CD4-positive, alpha-beta memory T cell (primary cell): ENCODE measurements at places on chromosomes 12 and 14. TPM values are rescaled to one million over a fixed set of nuclear protein-coding genes. Genes with fewer than 3 reads are reported as not detected.

FOXN4 gene
- total RNA-seq, result not detected

MLF2 gene
- total RNA-seq, result 79.8 TPM

PLEKHG7 gene
- total RNA-seq, result not detected

- no peaks in the 10 kb centered on the region for H3K4me1 ChIP-seq
- H3K4me3 ChIP-seq, result no peak overlapping the region
- H3K27me3 ChIP-seq, result no peaks in the 10 kb centered on the region
Measured at GRCh38 chr12:5691943-5692342, 253.1 kb downstream of the ANO2 start.

DNA sequence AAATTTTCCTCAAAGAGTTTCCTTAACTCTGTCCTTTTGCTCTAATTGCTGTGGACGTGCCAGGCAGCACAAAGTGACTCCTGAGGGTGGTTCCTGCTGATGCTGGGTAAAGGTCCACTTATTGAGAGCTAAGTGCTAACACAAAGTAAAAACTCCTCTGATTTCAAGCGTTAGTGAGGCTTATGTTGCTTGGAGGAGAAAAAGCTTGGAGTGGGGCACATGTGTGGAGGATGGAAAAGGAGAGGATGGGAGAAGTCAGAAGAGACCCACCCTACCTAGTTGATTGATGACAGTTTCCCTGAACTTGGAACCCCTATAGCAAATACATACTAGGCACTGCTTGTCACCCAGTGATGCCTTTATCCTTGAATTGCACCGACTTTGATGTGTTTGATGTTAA, 10.1 kb upstream of the SLC11A2 start:
- no peaks in the 10 kb centered on the region for H3K36me3 ChIP-seq
- no peaks in the 10 kb centered on the region for H3K4me1 ChIP-seq
- H3K27ac ChIP-seq, result no peak overlapping the region

DNA sequence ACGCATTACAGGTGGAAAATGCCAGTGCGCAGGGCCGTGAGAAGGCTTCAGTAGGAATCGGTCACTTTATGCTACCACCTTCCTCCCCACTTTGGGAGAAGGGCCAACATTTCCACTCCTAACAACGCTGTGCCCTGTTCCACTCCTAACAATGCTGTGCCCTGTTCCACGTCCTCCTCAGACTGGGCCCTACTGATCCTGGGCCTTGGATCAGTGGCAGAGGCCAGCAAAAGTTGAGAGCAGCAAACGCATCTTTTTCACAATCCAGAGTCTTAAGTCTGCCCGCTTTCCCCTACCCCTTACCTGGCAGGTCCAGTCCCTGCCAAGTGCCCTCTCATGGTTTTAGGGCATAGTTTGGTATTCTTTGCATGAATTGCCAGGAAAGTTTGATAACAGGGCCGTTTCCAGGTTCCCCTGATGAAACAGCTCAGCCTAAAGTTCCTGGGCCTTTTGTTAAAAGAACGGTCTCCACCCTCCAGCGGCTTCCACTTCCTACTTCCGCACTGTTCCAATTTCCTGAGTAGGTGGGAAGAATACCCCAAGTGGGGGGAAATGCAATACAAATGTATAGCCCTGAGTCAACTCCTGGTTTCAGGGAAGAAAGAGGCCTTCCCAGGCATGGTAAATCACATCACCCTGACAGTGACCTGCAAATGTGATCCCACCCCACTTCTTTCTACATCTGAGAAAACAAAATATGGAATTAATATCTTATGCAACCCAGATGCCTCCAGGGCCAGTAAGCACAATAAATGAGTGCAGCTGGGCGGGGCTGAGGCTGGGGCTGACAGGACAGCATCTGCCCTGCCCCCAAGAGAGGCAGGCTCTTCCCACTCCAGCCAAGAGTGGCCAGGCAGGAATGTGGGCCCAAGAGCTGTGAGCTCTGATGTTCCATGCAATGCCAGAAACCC, 15.0 kb downstream of the KCTD10 start:
- no peak overlapping the region for H3K27ac ChIP-seq
- H3K4me3 ChIP-seq, result no peak overlapping the region
- no peaks in the 10 kb centered on the region for H3K27me3 ChIP-seq
- no peak for DNase-seq
- peaks cover 14% of the 10 kb centered on the region for H3K4me1 ChIP-seq

DNA sequence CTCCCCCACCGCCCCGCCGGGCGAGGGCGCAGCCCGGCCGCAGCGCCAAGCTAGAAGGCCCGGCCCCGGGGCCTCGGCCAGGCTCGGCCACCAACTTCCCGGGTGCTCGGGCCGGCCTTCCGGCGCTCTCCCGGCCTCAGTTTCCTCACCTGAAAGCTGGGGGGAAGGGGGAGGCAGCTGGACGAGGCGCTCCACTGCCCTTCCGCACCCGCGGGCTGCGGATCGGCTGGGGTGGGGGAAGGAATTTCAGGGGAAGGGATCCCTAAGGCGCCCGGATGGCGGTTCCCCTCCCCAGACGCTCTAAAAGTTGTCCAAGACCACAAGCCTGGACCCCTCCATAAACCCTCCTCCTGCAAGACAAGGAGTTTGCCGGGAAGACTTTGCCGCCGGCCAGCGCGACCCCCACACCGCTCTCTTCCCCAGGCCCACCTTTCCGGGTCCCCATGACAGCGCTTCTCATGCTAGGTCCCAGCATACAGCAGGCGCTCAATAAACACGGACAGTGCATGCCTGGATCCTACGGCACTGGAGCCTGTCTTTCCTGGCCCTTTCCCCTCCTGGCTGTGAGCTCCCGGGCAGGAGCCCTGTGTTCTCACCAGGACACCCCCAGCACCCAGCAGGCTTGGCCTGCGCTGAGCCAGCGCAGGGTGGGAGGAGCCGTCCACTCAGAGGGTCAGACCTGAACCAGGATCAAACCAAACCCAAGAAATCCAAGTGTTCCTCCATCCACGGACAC, 18.1 kb downstream of the BEGAIN start:
- DNase-seq, result no peak
- no peaks in the 10 kb centered on the region for H3K36me3 ChIP-seq
- H3K27me3 ChIP-seq, result peaks cover 17% of the 10 kb centered on the region
- peaks cover 11% of the 10 kb centered on the region for H3K4me1 ChIP-seq
- no peak overlapping the region for H3K27ac ChIP-seq

- no peaks in the 10 kb centered on the region for H3K36me3 ChIP-seq
- peaks cover 19% of the 10 kb centered on the region for H3K4me1 ChIP-seq
- H3K27ac ChIP-seq, result peak within 1 kb of the TSS; percentile 36
- peak; percentile 85 for DNase-seq
- peak within 1 kb of the TSS; percentile 47 for H3K4me3 ChIP-seq
Measured at GRCh38 chr14:51651388-51652167, at the start of gene FRMD6. TSS of gene FRMD6 (plus strand) at chr14:51651910. CDS start at chr14:51689837, 37,927 bp downstream.

GRCh38 chr14:22040781-22041125, 367.1 kb upstream of the OR4E1 start:
- H3K27ac ChIP-seq, result no peak overlapping the region
- H3K4me1 ChIP-seq, result no peaks in the 10 kb centered on the region
- H3K27me3 ChIP-seq, result no peaks in the 10 kb centered on the region
- DNase-seq, result no peak

- H3K4me3 ChIP-seq, result no peak overlapping the region
- H3K36me3 ChIP-seq, result no peaks in the 10 kb centered on the region
- no peak overlapping the region for H3K27ac ChIP-seq
Measured at GRCh38 chr14:32823706-32824105, 115.0 kb upstream of the NPAS3 start.

DNA sequence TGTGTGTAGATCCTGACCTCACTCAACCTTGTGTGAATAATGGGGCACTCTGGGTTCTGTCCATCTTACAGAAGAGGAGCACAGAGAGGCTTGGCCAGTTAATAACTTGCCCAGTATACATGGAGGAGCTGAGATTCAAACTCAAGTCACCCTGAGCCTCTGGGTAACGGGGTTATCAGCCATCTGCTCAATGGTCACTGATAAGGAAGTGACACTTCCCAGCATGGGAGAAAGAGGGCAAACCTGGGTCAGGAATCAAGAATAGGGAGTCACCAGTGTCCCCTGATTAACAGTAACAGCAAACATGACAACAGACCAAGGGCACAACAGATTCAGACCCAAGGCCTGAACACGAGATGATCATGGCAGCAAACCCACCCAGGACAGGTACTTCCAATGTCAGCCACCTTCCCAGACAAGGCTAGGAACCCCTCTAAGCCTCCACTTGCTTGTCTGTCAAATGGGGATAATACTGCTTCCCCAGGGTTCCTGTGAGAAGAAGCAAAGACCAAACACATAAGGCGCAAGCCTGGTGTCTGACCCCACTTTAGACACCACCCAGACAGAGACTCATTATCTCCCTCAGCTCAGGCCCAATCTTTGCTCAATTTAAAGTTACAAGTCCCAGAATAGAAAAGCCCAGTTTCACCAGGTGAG, 3.6 kb downstream of the CCDC85C start:
- no peak overlapping the region for H3K27ac ChIP-seq
- peaks cover 40% of the 10 kb centered on the region for H3K4me1 ChIP-seq
- DNase-seq, result no peak

DNA sequence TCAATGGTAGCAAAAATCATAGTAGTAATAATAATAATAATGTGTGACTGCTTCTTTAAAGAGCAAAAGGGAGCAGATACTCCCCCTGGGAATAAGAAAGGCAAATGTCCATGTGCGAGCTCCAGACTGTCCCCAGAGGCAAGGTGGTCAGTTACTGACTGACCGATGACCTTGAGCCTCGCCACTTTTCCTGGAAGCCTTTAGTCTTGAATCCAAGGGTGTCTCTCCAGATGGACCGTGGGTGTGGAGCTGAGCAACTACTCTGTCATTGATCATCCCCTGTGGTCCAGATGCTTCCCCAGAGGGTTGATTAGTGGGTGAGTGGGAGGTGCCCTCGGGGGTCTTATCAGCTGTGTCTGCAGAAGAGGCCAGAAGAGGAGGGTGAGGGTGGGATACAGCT, 418.5 kb upstream of the TBX3 start:
- no peak for DNase-seq
- H3K36me3 ChIP-seq, result no peaks in the 10 kb centered on the region
- H3K27ac ChIP-seq, result no peak overlapping the region
- no peak overlapping the region for H3K4me3 ChIP-seq

DNA sequence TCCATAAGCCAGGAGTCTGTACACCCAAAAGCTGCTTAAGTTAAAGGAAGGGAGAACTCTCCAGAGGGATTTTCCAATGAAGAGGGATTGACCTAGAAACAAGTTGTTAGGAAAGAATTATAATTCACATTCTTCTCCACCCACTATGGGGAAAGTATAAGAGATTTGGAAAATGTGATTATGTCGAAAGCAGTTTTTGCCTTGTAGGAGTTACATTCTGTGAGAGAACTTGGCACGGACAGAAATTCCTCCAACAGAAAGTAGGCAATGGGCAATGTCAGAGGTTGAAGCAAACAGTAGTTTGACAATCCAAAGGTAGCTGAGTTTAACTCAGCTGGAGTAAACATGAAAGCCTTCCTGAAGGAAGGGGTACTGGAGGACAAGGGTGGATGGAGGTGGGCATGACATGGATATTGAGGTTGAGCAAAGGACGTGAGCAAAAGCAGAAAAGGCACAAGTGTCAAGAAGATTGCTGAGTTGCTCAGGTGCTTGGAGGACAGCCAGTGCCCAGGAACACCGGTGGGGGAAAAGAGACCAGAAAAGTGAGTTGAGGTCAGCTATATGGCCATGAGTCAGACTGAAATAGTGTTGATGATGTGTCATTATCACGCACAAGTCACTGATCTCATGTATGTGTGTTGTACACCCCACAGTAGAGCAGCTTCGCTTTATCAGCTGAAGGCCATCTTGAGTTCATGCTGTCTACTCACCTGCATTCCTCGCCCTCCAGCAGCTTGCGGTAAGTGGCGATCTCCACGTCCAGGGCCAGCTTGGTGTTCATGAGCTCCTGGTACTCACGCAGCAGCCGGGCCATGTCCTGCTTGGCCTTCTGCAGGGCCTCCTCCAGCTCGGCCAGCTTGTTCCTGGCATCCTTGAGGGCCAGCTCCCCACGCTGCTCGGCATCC, 4.0 kb downstream of the KRT5 start:
- no peak overlapping the region for H3K27ac ChIP-seq
- DNase-seq, result no peak

- H3K27ac ChIP-seq, result no peak overlapping the region
- H3K36me3 ChIP-seq, result no peaks in the 10 kb centered on the region
- H3K4me3 ChIP-seq, result no peak overlapping the region
- peaks cover 25% of the 10 kb centered on the region for H3K4me1 ChIP-seq
Measured at GRCh38 chr14:65303899-65304222, 108.7 kb upstream of the FUT8 start.

- no peak within 1 kb of the TSS for H3K27ac ChIP-seq
- no peak for DNase-seq
- peak within 1 kb of the TSS; percentile 30 for H3K4me3 ChIP-seq
- H3K27me3 ChIP-seq, result peaks cover 11% of the 10 kb centered on the region
- H3K36me3 ChIP-seq, result no peaks in the 10 kb centered on the region
Measured at GRCh38 chr12:79690638-79691510, at the start of gene PAWR. TSS of gene PAWR (minus strand) at chr12:79690964. CDS start at chr12:79690244, 720 bp downstream.

GRCh38 chr14:104597576-104597975, 7.0 kb downstream of the TMEM179 start:
- H3K4me1 ChIP-seq, result no peaks in the 10 kb centered on the region
- H3K27ac ChIP-seq, result no peak overlapping the region
- no peaks in the 10 kb centered on the region for H3K36me3 ChIP-seq
- no peaks in the 10 kb centered on the region for H3K27me3 ChIP-seq
- no peak overlapping the region for H3K4me3 ChIP-seq

- H3K4me1 ChIP-seq, result peaks cover 42% of the 10 kb centered on the region
- no peaks in the 10 kb centered on the region for H3K27me3 ChIP-seq
- no peaks in the 10 kb centered on the region for H3K36me3 ChIP-seq
- H3K27ac ChIP-seq, result no peak overlapping the region
- no peak overlapping the region for H3K4me3 ChIP-seq
- DNase-seq, result no peak
Measured at GRCh38 chr12:47881826-47882427, 22.9 kb downstream of the VDR start.

DNA sequence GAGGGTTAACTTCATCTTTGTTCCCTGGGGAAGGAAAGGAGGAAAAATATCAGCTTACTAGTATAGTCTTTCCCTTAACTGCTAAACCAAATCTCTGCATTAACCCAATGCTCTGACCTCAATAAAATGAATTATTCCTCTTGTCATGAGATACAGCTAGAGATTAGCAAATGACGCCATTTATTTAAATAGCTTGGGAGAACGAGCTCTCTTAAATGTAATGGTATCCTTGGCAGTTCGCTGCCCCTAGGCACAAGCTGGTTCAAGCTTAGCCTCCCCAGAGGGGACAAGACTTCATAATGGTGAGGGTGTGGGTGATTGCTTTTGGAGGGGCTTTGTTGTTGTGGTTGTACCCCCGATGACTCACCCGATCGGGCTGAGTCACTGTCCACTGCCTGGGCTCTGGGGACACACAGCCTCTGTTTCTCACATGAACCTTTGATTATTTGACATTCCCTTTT, 19.6 kb downstream of the FNTB start:
- H3K4me1 ChIP-seq, result no peaks in the 10 kb centered on the region
- peaks cover 6% of the 10 kb centered on the region for H3K36me3 ChIP-seq
- DNase-seq, result no peak

- no peak overlapping the region for H3K4me3 ChIP-seq
- no peak overlapping the region for H3K27ac ChIP-seq
- H3K27me3 ChIP-seq, result no peaks in the 10 kb centered on the region
- no peak for DNase-seq
- H3K4me1 ChIP-seq, result no peaks in the 10 kb centered on the region
Measured at GRCh38 chr12:53869500-53869899, 69.1 kb upstream of the HOXC13 start.
